Tibial nerve (tissue), 4 donors: ENCODE measurements at places on chromosomes 5 and 9. TPM values are rescaled to one million over a fixed set of nuclear protein-coding genes. Genes with fewer than 3 reads are reported as not detected.

The ADAMTSL1 gene
- total RNA-seq, result 18.3 TPM

The GABRA6 gene
- not detected for total RNA-seq

The TCF7 gene
- 6.1 TPM for total RNA-seq

The MOCS2 gene
- 47.6 TPM for total RNA-seq

The FAM153A gene
- 6.1 TPM for total RNA-seq

The P4HA2 gene
- 26.9 TPM for total RNA-seq

The INSL6 gene
- total RNA-seq, result not detected

The DMGDH gene
- 15.5 TPM for total RNA-seq

The RANBP3L gene
- 2.1 TPM for total RNA-seq

The SLC6A7 gene
- not detected for total RNA-seq

The TSLP gene
- not detected for total RNA-seq

The MEIKIN gene
- not detected for total RNA-seq

The RPL37 gene
- 117 TPM for total RNA-seq
